Activated T-cell treated with anti-CD3 and anti-CD28 coated beads, Interleukin-2, amount 50 U/mL, for 1 hour (primary cell): ENCODE measurements at places on chromosomes 16 and 17.

GRCh38 chr17:58960068-58960467 lies 146.6 kb downstream of the TRIM37 start:
- DNase-seq, result no peak

- peak; percentile 45 for DNase-seq
These were observed 1.7 kb upstream of the NLRC3 start for GRCh38 chr16:3578610-3579551.

GRCh38 chr16:89475144-89475543 lies 15.2 kb downstream of the ANKRD11 start:
- no peak for DNase-seq

DNA sequence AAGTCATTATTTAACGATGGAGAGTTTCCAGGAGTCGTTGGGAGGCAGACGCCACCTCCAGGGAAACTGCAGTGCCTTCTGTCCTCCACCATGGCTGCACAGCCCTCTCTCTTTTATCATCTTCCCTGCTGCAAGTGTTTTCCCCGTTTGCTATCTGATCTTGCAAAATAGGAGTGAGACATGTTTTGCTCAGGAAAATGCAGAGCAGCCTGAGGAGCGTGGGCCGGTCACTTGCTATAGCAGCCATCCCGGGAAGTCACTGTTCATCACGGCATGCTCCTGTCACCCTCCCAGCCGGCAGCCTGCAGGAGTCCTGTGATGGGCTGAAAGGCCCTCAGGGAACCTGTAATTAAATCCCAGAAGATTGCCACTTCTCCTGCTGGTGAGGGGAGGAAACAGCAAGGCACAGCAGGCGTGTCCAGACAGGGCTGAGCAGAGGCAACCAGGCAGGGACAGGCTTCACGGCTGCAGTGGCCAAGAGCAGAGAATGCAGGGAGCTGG lies 143.1 kb downstream of the GSG1L start:
- no peak for DNase-seq

DNA sequence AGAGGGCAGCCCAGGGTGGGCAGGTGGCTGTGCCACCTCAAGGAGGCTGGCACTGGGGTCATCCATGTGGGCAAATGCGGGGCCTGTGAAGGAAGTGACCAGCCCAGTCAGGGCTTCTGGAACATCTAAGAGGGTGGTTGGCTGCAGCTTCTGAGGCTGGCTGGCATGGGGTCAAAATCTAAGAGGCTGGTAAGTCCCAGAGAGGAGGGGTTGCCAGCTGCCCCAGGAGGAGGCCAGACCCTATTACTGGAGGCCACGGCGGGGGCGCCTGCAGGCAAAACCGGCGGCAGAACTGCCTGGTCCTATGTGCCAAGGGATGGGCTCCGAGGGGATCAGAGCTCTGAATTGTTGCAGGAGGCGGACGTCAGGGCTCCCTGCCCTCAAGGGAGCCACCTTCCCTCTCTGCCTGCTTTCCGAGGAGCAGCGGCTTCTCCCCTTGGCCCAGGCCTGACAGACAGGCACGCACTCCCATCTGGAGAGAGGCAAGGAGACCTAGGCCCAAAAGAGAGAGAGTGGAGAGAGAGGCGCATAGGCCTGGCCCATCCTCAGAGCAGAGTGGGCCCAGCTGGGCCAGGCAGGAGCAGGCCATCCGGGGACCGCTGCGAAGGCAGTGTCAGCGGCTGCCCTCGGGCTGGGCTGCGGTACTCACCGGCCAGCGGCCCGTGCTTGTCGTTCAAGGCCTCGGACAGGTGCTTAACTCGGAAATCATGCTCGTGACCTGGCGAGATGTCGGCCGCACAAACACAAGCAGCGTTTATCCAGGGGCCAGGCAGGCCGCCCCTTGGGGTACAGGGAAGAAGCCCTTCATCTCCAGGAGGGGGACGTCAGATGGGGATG lies 10.9 kb downstream of the ZACN start:
- no peak for DNase-seq

DNA sequence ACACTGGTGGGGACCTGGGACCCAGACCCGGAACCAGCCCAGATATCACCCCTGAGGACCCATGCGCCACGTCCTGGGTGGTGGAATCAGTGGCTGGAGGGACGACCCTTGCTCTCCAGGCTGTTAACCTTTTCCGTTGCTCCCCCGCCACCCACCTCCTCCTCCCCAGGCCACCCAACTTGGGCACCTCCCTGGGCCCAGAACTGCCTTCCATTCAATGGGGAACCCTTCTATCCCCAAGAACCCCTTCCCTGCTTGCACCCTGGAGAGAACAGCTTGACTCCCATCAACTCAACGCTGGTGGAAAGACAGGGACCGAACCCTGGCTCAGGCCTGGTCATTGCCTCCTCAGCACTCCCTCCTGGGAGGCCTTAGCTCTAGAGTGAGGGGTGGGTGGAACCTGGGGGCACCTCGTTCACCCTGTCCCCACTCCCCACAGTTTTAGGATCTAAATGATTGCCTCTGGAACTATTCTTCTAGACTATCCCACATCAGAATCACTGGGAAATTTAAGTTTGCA lies 5.7 kb upstream of the IL32 start:
- no peak for DNase-seq
